ENCODE measurements at places on chromosomes 16 and 17.

GRCh38 chr17:73188011-73188410 is 4.8 kb upstream of the COG1 start:
- no peak for DNase-seq

- no peak for DNase-seq
Observed at GRCh38 chr17:66310528-66311148, 8.2 kb downstream of the PRKCA start.

DNA sequence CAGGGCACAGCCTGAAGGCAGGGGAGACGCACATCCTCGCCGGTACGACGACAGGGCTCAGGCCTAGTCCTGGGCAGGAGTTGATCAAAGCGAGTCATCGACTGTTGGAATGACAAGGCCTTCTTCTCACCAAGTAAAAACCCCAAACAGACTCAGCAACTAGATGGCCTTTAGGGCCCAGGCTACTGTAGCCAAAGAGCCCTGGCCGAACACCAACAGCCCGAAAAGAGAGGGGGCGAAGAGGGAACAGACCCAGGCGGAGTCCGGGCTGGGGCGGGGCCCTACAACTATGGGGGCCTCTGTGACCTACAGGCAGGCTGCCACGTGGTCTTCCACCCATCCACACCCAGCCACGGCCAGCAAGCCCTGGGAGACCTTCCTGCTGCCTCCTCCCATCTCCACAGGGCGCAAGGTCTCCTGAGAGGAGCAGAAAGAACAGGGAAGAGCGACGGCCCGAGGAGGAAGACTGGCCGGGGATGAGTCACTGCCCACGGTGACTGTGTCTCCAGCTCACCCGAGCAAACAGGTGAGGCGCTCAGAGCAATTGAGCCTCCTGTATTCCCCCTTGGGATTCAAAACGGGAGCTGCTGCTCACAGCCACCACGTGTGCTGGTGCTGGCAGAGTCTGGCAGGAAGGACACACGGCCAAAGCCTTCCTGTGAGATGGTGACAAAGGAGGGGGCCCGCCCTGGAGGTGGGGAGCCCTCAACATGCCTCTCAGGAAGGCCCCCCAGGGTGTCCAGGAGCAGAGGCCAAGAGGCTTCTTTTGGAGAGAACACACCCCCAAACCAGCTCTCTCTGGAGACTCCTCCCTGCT is 17.7 kb downstream of the SLC16A3 start:
- DNase-seq = no peak

- DNase-seq = no peak
Observed at GRCh38 chr17:16912021-16912962, 59.6 kb downstream of the TNFRSF13B start.

DNA sequence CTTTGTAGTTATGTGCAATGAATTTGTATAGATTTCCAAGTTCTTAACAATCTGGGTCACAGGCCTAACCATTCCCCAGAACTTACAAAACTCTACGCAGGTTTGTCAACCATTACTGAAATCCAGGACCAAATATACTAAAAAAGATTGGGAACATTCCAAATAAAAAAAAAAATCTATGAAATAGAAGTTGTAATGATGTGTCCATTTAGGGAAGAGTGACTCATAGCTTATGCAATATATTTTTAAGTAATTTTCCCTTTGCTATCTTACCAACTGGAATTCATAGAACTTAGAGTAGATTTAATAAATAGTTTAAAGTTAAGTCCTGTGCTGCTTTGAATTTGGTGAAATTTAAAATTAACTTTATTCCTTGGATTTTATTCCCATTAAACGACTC is 393.2 kb downstream of the PMP22 start:
- no peak for DNase-seq

GRCh38 chr17:81482673-81483072 is 29.9 kb downstream of the ACTG1 start:
- DNase-seq = no peak

- peak; percentile 50 for DNase-seq
Observed at GRCh38 chr17:44354582-44355561, 8.8 kb downstream of the FAM171A2 start.

DNA sequence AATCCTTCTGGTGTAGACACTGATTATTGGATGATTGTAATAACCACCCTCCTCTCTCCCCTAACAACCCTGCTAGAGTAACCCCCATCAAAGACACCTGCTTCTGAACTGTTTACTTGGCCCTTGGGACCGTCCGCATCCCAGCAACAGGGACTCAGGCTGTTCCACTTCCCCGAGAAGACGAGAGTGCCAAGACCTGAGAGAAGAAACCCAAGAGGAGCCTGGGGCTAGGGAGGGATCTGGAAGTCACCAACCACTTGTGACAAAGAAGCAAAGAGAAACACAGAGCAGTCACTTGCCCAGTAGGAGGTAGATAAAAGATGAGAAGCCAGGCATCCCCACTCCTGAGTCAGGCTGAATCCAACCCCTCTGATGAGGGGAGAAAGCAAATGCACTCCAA is 84.3 kb downstream of the CDH11 start:
- DNase-seq = no peak

GRCh38 chr17:4160294-4160859 is 17.4 kb downstream of the CYB5D2 start:
- DNase-seq = no peak

GRCh38 chr16:70359552-70359951 is 12.8 kb downstream of the DDX19A start:
- no peak for DNase-seq

DNA sequence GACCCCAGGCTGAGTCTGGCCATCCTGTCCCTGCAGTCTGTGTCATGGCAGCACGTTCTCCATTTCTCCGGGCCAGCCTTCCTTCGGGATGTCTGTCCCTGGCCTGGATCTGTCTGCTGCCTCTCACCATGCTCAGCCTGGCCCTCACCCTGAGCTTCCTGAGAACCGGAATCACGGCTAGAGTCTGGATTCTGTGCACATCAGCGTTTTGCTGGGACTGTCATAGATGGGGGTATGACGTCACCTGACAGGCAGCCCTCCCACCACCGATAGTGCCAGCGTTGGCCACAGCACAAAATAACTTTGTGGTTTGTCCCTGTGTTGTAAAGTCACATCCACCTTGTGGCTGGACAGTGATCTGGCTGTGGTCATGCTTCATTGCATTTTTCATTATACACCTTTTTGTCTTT is 59.2 kb downstream of the B9D1 start:
- DNase-seq = no peak

- DNase-seq = no peak
Observed at GRCh38 chr17:9768381-9768934, 22.9 kb downstream of the DHRS7C start.

DNA sequence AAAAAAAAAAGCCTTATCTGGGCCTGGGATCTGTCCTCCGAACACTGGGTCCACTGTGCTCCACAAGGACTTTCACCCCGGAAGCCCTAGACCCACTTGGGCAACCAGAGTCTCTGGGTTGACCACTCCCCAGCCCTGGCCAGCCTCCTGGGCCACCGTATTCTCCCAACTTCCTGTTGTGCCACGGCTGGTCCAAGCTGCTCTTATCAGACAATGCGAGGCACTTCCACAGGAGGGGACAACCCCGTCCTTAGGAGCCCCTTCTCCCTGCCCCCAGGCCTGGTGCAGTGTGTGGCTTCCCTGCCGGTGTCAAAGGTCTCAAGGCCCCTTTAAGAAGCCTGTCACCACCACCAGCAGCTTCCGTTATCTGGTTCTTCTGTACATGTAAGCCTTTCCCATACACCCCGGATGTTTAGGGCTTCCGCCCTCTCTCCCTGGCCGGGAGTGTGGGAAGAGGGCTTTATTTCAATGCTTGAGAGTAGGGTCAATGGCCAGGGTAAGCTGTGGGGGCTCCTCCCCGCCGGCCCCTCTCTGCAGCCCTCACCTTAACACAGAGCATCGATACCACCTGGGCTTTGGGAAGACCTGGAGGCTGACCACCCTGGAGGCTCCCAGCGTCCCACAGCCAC is 313.0 kb downstream of the SEC14L1 start:
- DNase-seq = no peak

DNA sequence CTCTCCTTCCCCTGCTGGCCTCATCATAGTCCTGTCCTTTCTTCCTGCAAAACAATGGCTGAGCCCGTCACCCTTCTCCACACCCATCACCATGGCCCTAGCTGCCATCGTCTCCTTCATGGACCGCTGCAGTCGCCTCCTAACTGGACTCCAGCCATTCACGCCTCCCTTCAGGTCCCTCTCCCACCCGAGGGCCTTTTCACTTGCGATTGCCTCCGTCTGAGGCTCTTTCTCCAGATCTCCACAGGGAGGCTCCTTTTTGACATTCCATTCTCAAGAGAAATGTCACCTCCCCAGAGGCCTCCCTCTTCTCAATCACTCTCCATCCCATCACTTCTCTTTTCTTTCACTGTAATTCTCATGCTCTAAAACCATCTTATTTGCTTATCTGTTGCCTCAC is 23.5 kb downstream of the GSG1L start:
- DNase-seq = no peak

DNA sequence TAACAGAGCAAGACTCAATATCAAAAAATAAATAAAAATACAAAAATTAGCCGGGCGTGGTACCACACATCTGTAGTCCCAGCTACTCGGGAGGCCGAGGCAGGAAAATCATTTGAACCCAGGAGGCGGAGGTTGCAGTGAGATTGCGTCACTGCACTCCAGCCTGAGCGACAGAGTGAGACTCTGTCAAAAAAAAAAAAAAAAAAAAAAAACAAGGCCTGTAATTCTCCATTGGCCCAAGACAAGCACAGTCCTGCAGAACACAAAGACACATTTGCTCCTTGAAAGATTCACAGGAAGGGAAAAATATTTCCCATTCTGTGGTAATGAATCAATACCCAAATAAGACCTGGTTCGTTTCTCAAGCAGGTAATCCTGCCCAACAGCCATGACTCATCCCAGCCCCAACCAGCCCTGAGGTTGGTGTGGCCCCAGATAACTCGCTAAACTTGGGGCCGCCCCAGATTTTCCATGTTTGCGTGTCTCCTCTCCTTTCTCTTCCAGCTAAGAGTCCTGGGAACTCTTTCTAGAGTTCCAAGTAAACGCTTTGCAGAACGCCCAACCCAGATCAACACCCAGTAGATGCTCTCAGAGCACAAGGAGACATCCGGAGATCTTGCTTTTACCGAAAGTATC is 40.3 kb upstream of the SNN start:
- DNase-seq = no peak

DNA sequence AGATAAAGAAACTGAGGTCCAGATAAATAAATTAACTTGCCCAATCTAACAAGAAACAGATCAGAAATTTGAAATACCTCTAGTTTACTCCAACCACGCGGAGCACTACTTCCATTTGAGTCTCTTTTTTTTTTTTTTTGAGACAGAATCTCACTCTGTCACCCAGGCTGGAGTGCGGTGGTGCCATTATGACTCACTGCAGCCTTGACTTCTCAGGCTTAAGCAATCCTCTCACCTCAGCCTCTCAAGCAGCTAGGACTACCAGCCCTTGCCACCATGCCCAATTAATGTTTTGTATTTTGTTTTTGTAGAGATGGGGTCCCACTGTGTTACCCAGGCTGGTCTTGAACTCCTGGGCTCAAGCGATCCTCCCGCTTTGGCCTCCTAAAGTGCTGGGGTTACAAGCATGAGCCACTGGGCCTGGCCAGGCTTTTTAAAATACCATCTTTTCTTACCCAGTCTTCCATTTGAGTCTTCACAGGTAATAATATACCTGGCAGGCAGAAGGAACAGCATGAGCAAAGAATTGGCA is 3.3 kb upstream of the NACA2 start:
- no peak for DNase-seq

DNA sequence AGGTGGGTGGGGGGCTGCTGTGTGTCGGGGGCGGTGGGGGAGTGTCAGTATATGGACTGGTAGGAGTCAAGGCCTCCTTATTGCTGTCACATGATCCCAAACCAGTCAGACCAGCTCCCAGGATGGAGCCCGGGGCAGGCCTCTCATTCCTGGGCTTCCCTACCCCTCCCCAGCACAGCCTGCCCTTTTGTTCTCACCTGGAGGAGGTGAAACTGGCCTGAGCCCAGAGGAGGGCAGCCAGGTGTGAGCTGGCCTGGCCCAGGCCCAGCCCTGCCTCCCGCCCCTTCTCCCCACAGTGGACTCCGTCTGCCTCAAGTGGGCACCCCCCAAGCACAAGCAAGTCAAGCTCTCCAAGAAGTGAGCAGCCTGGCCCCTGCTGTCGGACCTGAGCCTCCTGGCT is 4.6 kb downstream of the PRSS8 start:
- no peak for DNase-seq

DNA sequence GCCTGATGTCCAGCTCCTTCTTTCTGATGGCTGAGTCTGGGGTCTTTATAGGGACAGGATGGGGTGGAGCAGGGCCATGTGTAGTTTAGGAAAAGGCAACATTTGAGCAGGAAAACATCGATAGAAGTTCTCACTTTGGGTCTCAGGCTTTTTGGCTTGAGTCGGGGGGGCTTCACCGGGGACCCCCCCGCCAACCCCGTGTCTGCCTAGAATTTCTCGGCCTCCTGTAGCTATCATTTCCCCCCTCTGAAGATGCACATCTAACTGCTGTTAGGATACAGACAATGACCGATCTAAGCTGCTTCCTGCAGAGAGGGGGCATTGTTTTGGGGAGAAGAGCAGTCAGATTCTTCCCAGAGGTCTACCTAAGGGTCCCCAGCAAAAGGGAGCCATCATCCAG is 16.7 kb upstream of the ZNHIT3 start:
- DNase-seq = no peak

DNA sequence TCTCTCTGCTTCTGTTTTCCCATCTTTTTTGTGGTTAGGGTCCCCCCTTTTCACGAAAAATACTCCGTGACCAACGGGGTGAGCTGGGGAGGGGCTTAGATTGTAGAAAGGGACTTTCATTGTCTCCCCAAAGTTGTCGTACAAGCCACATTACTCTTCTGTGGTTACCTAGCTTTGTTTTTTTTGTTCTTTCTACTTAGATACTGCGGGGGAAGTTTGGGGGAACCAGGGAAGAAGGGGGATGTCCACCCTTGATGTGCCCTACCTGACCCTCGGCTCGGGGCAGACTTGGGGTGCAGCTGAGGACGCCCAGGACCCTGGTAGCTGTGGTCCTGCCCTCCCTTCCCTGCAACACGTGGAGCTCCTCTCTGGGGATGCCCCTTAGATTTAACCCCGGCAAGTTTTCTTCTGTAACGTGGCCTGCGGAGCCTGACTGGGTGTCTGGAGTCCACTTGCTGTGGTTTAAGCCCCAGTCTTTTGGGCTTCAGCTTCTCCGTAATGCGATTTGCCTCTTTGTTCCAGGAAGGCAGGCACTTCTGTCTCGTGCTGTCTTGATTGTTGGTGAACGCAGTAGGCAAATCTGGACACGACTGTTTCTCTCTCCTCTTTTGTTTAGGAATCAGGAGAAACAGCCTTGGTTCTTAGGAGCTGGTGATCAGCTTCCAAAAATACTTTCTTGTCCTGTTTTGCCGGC is 892 bp downstream of the ABCC1 start:
- peak; percentile 33 for DNase-seq

DNA sequence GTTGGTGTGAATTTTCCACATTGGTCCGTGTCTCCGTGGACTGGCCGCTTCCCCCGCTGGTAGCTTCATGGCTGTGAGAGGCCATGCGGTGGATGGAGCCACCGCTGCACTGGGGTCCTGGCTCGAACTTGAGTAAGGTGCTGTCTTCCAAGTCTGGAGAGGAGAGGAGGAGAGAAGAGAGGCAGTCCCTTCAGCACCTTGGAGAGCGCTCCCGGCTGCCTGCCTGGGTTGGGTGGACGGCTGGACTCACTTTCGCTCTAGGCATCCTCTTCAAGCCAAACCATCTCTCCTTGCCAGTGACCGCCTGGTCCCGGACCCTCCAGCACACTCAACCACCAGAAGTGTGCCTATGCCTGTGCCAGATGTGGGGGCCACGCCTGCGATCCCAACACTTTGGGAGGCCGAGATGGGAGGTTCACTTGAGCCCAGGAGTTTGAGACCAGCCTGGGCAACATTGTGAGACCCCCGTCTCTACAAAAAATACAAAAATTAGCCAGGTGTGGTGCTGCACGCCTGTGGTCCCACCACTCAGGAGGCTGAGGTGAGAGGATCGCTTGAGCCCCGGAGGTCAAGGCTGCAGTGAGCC is 6.2 kb downstream of the JPH3 start:
- DNase-seq = peak; percentile 15

All from stimulated activated CD4-positive, alpha-beta T cell treated with anti-CD3 and anti-CD28 coated beads, Interleukin-1b, Interleukin-23, amount 100 ng/mL, for 4 hours (primary cell).